ENCODE measurements at places on chromosomes 6 and 20. TPM values are rescaled to one million over a fixed set of nuclear protein-coding genes. Genes with fewer than 3 reads are reported as not detected.
A peak's percentile ranks its signal among the peaks of the same experiment; 100 is the strongest.

The EYS gene
- not detected for total RNA-seq

DNA sequence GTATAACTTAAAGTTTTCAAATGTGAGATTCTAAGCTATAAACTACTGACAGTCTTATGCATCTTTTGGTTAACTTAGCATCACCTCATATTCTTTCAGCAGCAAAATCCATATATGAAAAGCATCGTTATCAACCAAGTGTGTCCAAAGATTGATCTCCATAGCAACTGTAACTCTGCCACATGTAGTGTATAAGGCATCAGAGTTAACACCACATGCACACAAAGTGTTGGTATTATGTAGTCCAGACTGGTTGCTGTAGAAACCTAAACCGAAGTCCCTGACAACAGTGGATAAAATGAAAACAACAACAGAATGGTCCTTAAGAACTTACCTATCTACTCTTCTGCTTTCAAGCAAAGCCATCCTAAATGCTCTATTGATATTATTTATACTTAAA, 39.6 kb downstream of the PDSS2 start:
- no peak for DNase-seq
- no peaks in the 10 kb centered on the region for H3K27me3 ChIP-seq
- no peak overlapping the region for H3K4me3 ChIP-seq
- H3K27ac ChIP-seq: no peak overlapping the region
- H3K36me3 ChIP-seq: no peaks in the 10 kb centered on the region

The CPNE5 gene
- total RNA-seq: 1.2 TPM

The WFDC10A gene
- not detected for total RNA-seq

- no peaks in the 10 kb centered on the region for H3K27me3 ChIP-seq
- peaks cover 38% of the 10 kb centered on the region for H3K4me1 ChIP-seq
- no peak overlapping the region for H3K4me3 ChIP-seq
- no peak for DNase-seq
- peak overlapping the region; percentile 18 for H3K27ac ChIP-seq
Observed at GRCh38 chr20:41177636-41178035, 40.3 kb downstream of the PLCG1 start.

- no peaks in the 10 kb centered on the region for H3K36me3 ChIP-seq
- H3K4me1 ChIP-seq: no peaks in the 10 kb centered on the region
- no peak overlapping the region for H3K4me3 ChIP-seq
- H3K27ac ChIP-seq: no peak overlapping the region
- DNase-seq: no peak
Observed at GRCh38 chr20:61514018-61514365, 261.9 kb downstream of the CDH4 start.

DNA sequence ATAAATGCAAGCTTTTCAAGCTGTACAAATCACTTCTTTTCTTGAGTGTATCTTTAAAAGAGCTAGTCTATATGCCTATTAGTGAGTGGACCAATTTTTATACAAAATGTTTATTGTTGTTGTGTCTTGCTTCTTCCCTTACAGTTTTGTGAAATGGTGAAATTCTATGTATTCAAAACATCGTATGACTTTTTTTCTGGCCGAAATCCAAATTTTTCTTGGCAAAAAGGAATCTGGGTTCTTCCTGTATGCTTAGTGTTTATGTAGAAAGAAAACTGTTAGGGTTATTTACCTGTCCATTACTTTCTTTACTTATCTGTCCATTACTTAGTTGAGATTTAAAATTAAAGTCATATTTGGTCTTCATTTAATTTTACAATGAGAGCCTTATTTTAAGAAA, 153.9 kb downstream of the MMS22L start:
- no peaks in the 10 kb centered on the region for H3K36me3 ChIP-seq
- no peak for DNase-seq
- no peaks in the 10 kb centered on the region for H3K27me3 ChIP-seq
- no peak overlapping the region for H3K27ac ChIP-seq

The ELOVL2 gene
- total RNA-seq: 0.18 TPM

The IL20RA gene
- 72.8 TPM for total RNA-seq

DNA sequence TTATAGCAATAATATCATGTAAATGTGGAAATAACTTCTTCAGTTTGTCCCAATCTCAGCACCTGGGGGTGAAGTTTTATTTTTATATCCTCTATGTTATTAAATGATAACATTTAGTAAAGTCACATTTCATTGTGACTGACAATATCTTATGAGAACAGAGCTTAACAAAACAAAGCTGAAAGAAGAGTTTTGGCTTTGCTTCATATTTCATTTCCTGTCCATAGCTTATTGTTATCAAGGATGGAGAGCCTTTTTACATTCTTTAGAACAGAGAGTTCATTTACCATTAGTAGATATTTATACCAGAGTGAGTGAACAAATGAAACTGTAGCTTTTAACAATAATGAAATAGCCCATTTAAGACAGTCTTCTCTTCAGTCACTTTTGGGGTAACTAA, 231.9 kb upstream of the SGK1 start:
- DNase-seq: no peak
- no peaks in the 10 kb centered on the region for H3K27me3 ChIP-seq
- no peak overlapping the region for H3K27ac ChIP-seq
- peaks cover 16% of the 10 kb centered on the region for H3K4me1 ChIP-seq
- H3K36me3 ChIP-seq: no peaks in the 10 kb centered on the region

The GHRH gene
- not detected for total RNA-seq

All from suprapubic skin (tissue), 4 donors.